ENCODE measurements at places on chromosomes 4 and X.

GRCh38 chr4:4837316-4837715 lies 22.1 kb upstream of the MSX1 start:
- DNase-seq = no peak

- DNase-seq = no peak
Measured at GRCh38 chrX:149032449-149032848, 472.7 kb downstream of the IDS start.

DNA sequence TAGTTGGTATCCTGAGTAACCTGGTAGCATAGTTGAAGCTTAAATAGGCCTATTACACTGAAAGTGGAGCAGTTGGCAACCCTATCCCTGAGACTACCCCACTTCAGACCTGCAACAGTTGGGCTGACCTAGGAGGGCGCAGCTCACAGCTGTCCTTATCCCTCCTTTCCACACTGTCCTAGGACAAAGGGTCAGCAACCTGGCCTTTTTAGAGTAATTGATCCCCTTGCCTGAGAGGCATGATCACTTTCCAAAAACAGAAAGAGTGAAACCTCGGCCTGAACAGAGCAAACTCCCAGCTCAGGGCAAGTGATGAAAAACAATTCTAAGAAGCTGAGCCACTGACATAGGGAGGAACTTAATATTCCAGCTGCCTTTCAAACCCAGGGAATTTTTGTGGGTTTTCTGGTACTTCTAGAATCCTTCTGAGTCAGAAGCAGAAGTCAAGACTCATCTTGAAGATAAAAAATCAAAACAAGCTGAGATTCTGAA lies 94.9 kb upstream of the MYOZ2 start:
- no peak for DNase-seq

- DNase-seq = no peak
Measured at GRCh38 chr4:46211406-46211805, 87.6 kb upstream of the GABRG1 start.

DNA sequence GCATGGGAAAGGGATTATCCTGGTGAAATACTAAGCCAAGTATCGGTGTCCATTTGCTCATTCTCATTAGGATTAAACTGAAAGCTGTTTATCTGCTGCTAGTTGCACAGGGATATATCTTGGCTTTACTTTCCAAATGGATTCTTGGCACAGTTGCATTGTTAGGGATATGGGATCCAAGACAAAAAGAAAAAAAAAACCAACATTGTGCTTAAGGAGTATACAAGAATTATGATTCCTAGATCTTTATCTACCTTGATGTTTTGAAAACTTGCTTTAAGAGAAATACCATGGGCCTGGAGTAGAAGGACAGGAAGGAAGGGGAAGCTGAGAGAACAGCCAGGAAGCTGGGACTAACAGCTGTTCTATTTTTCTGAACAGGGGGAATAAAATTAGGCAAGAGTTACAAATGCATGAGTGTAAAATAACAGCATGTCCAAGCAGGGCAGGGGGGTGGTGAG lies 107.6 kb downstream of the ATXN3L start:
- DNase-seq = no peak

DNA sequence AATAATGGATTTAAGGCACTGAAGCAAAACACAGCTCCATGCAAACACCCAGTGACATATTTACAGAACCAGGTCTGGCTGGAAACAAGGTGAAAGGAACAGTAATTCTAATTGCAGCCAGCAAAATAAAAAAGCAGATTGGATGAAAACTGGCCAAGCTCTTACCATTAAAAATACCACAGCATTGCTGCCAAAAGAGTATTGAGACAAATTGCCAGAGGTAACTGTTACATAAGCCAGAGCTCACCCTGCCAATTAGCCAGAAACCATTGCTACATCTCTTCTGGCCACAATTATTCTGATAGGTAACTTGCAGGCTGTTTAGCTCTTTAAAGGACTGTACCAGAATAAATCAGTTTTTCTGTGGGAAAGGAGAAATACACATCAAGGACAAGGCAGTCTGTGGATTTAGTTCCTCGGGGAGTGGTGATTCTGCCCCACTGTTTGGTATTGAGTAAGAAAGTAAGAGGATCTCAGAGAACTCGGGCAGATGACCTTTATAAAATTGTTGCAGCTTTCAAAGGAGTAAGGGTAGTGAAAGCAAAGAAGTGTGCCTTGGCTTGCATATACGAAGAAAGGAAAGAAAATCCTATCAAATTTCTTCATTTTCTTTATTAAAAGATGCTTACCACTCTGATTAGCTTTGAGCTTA lies 369.5 kb downstream of the PPP3CA start:
- no peak for DNase-seq

DNA sequence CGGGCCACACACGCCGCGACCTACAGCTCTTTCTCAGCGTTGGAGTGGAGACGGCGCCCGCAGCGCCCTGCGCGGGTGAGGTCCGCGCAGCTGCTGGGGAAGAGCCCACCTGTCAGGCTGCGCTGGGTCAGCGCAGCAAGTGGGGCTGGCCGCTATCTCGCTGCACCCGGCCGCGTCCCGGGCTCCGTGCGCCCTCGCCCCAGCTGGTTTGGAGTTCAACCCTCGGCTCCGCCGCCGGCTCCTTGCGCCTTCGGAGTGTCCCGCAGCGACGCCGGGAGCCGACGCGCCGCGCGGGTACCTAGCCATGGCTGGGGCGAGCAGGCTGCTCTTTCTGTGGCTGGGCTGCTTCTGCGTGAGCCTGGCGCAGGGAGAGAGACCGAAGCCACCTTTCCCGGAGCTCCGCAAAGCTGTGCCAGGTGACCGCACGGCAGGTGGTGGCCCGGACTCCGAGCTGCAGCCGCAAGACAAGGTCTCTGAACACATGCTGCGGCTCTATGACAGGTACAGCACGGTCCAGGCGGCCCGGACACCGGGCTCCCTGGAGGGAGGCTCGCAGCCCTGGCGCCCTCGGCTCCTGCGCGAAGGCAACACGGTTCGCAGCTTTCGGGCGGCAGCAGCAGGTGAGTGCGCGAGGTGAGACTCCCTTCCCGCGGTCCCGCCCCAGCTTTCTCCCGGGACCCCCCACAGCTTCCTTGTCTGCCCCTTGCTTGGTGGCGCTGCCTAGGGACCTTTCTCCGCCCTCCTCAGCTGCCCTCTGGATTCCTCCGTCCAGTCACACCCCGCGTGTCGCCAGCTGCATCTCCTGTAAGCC lies 678 bp downstream of the BMP3 start:
- DNase-seq = no peak

DNA sequence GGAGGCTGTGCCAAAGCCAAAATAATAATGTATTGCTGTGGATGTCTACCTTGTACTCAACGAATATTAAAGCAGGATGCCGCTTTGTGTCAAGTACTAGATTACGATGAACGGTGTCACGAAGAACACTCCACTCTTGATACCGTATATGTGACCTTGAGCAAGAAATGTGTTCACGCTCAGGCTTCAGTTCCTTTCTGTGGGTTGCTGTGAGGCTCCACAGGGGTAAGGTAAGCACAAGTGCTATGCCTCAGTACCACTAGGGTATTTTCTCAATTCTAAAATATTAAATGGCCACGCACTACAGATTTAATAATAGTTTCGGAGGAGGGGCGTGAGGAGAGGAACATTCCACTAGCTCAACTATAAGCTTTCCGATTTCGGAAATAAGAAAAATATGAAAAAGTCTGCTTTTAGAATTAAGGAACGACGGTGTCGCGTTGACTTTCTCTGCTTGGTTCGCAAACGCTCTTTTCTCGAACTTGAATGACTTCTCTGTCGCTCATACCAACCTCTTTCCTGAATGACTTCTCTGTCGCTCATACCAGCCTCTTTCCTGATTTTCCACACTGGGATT lies 607 bp upstream of the SCOC start:
- DNase-seq = no peak

DNA sequence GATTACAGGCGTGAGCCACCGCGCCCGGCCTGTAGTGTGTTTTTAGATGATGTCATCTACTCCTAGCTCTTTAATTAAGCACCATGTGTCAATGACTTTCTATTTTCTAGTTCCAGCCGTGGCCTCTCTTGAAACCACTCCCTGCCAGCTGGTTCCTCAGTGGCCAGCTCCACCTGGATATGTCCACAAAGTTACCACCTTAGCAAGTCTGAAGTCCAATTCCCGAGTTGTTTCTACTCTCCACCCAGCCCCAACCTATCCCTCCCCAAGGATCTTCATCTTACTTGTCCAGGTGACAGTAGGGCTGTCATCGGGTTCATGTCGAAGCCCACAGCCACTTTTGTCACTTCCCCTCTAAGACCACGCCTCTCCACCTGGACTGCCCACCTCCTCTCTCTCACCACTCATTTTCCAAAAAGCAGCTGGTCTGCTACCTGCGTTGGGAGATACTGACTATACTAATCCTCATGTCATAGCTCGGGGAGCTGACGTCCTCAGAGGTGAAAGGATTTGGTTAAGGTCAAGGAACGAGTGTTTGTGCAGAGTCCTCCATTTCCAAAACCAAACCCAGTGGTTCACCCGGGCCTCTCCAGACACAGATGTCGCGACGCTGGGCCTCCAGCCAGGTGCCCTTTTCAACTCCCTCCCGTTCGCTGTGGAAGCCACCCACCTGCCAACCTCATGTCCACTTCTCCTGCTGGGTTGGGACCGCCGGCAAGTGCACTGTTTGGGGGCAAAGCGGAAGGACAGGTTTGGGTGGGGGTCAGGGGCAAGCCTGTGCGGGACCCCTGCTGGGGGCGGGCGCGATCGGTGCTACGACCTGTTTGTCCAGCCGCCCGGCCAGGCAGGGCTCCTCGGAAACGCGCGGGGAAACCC lies 704 bp downstream of the FAM3A start:
- no peak for DNase-seq

GRCh38 chr4:53656421-53656981 lies 65.2 kb upstream of the LNX1 start:
- DNase-seq = no peak

GRCh38 chr4:129738175-129738574 lies 642.2 kb downstream of the C4orf33 start:
- DNase-seq = no peak

GRCh38 chr4:189656641-189657040 lies 284.0 kb upstream of the FRG1 start:
- DNase-seq = no peak

GRCh38 chr4:184953971-184954370 lies 64.3 kb upstream of the HELT start:
- DNase-seq = no peak
